ENCODE measurements at places on chromosomes 6 and 20.

GRCh38 chr6:133854364-133855275, 34.3 kb upstream of the TCF21 start:
- DNase-seq: no peak

GRCh38 chr6:148521586-148521985, 178.9 kb downstream of the SASH1 start:
- DNase-seq: no peak

DNA sequence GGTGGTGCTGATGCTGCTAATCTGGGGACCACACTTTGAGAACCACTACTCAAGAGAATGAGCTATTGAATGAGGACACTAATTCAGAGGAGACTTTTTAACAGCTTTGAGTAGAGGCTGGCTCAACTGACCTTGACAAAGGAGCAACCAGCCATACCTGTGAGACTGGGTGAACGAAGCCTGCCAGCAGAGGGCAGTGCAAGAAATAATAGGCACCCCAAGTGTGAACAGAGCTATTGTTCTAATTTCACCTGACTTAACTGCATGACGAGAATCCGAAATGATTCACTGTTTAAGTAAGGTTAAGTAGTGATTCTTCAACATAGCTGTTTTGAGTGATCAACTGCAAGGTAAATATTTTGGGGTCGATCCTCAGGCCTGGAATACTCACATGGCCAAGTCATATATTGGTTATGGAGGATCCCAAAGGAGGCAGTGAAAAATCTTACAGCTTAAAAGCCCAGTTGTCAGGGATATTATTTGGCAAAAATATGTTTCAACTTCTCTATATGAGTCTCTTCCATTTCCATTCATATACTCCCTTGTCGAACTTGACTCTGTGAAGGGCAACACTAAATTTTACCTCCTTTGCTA, 550.5 kb upstream of the MARCKS start:
- no peak for DNase-seq

DNA sequence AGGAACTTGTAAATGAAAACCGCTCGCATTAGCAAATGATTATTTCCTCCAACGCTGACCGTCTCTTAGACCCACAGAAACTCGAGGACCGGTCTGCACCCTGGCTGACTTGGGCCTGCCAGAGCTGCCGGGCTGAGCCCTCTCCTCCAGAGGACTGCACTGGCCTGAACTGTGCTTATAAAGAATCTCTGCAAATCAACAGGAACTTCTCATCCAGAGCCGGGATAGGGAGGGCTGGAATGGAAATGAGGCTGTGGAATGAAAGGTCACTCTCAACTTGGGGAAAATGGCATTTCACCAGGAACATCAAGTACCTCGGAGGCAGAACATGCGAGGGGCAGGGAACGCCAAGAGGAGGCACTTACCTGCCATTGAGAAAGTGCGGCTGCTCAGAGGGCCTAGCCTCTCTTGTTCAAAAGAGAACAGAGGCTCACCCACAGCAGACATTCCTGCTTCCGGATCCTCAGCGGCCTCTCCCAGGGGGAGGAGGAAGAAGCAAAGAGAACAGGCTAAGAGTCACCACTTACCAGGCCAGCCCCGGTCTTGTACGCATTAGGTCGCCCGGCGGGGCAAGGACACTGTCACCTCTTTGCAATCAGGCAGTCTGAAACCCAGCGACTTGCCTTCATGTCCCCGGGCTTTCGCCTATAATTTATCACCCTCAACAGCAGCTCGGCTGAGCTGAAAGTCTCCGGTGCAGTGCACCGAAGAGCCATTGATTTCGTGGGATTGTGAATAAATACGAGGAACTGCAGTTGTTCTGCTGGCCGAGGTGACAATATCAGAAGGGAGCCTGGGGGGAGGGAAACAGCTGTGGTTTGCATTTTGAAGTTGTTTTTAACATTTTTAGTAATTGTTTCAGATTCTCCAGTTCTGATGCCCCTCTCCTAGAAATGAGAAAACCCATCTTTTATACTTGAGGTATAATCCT, 37.6 kb downstream of the ZMYND8 start:
- peak; percentile 62 for DNase-seq

DNA sequence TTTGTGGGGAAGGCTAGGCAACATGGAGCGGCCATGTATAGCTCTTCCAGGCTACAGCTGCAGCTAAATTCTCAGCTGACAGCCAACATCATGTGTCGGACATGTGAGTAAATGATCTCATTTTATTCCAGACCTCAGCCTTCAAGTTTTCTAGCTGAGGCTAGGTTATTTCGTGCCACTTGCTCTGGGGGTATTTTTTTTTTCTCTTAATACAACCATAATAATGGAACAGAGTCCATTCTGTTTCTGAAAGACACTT, 573.5 kb downstream of the CD109 start:
- DNase-seq: no peak

DNA sequence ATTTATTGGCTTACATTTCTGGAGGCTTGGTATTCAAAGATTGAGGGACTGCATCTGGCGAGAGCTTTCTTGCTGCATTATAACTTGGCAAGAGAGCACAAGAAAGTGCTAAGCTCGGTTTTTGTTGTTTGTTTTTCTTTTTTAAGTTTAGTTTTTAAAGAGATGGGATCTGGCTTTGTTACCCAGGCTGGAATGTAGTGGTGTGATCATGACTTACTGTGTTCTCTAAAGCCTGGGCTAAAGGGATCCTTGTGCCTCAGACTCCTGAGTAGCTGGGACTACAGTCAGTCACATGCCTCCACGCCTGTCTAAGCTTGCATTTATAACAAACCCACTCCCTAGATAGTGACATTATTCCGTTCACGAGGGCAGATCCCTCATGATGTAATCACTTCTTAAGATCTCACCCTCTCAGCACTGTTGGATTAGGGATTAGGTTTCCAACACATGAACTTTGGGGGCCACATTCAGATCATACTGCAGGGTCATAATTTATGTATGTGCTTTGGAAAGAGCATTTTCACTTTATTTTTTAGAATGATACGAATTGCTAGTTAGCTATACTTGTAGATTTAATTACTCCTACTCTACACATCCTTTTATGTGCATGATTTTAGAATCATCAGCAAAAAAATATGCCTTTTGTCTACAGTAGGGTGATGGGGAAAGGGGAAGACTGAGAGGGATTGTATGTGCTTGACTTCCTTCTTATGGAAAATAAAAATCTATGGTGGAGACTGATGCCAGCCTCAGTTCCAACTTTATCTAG, 167.8 kb downstream of the JARID2 start:
- DNase-seq: no peak

DNA sequence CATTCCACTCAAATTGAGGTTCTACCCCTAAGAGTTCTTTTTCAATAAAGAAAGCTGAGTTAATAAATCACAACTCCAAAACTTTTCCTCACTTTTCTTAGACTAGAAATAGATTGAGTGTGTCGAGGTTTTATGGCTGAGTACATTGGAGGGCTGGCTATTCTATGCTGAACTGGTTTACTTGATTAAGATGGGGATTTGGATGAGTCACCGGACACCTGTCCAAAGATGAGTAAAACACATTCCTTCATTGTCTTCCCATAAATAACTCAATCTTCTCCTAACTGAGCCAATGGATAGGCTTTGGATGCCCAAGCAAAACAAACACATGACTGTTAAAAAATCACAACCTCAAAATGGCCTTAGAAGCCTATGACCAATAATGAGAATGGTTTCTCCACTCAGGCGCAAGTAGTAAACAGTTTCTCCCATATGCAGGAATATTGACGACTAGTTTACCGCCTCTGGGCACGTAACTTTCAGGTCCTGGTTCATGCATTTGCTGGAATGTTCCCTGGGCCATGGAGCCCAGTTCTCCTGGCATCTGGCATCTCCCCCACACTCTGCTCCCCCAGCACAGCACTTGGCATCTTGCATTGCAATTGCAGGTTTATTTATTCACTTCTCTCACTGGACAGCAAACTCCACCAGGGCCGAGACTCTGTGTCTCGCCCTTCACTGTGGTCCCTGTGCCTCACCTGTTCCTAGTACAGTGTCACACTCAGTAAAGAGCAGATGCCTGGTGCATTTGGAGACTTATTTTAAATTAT, 43.9 kb downstream of the BCAS1 start:
- no peak for DNase-seq

GRCh38 chr6:13273931-13274706, 54.2 kb downstream of the TBC1D7 start:
- peak; percentile 69 for DNase-seq

GRCh38 chr6:81892891-81893290, 140.4 kb upstream of the TENT5A start:
- no peak for DNase-seq

- no peak for DNase-seq
These were observed 995.3 kb upstream of the FLRT3 start for GRCh38 chr20:15332711-15333160.

DNA sequence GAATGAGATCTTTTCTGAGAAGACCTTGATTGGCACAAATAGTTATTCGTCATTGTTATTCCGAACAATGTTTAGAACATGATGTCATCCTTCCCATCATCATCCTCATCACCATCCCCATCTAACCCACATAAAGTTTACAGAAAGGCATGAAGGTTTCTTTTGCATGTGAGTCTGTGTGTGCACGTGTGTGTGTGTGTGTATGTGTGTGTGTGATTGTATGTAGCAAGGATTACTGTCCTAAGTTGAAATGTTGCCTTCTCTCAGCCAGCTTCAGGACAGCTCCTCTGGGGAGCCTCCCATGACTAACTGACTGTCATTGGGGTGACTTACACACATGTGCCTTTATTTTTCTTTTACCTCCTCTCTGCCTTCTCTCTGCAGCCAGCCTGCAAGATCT, 113.5 kb downstream of the SLC22A3 start:
- no peak for DNase-seq

DNA sequence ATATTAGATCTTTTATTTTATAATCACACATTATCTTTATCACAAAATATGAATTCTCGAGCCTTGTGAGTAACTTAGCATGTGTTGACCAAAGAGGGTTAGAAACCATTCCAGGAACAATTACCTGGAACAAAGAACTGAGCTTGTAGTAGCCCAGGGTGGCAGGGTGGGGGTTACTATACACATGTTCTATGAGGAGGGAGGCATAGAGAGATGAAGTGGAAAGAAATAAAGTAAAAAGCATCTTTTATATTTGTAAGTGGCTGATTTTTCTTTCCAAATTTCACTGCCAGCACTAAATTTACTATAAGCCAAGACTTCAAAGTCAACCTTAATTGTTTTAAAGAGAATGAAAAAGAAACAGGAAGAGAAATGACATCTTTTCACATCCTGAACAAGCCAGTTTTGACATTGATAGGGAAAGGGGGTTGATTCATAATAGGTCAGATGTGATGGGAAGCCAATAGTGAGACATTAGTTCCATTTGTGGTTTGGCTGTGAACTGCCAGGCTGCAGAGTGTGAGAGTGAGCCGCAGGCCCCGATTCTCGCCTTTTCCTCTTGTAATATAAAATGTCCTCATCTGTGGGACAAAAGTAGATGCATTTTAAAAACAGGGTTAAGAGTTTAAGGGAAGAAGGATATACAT, 52.7 kb upstream of the MYB start:
- peak; percentile 86 for DNase-seq

GRCh38 chr6:33547499-33547898, 32.6 kb downstream of the BAK1 start:
- no peak for DNase-seq

DNA sequence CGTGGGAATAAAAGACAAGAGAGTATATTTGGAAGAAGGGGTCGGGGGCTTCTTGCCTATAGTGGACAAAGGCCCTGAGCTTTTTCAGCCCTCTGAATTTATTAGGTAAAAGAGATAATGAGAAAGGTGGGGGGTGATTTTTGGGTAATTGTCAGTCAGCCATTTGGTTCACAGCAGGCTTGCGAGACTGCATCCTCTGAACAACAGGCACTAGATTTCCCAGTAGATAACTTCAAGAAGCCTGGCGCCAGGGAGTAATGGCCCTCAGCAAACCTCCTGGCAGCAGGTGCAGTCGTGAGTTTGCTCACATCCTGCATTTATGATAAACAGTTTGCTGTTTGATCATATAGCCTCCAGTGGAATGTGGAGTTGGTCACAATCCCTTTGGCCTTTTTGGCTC, 609.0 kb downstream of the DHX35 start:
- DNase-seq: no peak

- DNase-seq: no peak
These were observed 4.9 kb upstream of the AAR2 start for GRCh38 chr20:36231331-36231730.

GRCh38 chr6:40695750-40696415, 108.7 kb upstream of the LRFN2 start:
- no peak for DNase-seq

DNA sequence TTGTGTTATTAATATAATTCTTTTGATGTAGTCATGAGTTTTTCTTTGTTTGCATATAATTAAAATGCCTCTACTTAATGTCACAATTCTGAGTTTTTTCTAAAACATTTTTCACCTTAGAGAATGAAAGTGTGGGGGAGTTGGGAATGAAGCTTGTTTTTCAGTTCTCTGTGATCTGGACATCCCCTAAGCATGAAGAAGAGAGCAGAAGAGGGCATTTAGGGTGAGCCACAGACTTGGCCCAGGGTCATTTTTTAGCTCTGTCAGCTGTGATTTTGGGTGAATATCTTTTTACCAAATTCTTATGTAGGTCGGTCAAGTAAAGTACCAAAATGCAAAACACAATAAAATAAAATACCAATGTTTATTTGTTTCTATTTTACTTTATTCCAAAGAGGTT, 3.9 kb downstream of the OTOR start:
- no peak for DNase-seq

DNA sequence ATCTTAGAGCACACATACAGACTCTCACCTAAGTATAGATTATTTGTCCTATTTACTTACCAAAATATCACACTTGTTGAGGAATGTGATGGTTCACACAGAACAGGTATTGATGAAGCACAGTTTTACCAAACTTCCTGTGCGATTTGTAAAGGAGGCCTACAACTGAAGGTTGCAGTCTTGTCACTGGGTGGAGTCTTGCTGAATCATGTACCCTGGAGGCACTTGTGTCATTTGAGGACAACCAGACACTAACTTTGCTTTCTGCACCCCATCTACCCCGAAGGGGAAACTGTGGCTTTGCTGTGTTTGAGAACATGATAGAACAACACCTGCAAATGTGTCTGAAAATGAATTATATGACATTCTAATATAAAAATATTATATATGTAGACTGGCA, 32.4 kb upstream of the HINT3 start:
- DNase-seq: no peak

- no peak for DNase-seq
These were observed 114.3 kb downstream of the PRKN start for GRCh38 chr6:162613310-162613709.
